ENCODE measurements at places on chromosomes 4 and X.

DNA sequence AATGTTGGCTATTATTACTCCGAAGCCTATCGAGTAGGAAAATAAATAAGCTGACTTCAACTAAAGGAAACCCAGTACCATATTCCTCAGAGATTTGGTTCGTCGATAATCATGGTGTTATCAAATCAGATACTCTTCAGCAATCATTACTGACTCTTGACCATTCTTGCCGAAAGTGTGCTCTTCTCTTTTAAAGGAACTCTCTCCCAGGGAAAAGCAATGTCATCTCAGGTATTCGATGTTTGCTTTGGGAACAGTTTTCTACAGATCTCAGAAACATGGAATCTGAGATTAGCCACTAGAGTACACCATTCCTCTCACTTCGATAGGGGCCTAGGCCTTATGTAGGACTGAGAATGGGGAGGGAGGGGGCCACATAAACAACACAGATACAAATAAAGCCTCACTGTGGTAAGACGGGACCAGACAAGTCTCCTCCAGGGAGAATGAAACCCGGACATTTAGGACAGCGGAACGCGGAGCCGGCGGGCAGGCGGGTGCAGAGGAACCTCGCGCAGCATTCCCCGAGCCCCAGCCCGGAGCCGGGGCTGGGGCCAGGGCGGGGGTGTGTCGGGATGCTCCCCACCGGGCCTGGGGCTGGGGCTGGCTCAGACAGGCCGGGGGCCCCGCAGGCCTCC, 581 bp downstream of the DNAJB14 start:
- DNase-seq = no peak

- no peak for DNase-seq
Observed at GRCh38 chr4:103692615-103693014, 27.2 kb downstream of the TACR3 start.

DNA sequence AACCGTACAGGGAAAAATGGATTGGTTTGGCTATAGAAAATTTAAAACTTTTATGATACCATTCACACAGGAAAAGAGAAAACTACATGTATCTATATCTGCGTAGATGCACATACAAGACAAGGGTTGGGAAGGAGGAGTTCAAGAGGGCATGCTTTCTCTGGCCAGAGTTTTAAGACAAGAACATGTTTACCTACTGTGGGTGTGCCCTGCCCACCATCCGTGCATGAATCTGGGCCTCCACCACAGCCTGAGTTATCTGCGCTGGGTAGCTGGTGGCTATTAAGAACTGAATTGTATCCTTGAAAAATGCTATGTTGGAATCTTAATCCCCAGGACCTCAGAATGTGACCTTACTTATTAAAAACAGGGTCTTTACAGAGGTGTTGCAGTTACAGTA, 151.6 kb downstream of the AASDH start:
- no peak for DNase-seq

DNA sequence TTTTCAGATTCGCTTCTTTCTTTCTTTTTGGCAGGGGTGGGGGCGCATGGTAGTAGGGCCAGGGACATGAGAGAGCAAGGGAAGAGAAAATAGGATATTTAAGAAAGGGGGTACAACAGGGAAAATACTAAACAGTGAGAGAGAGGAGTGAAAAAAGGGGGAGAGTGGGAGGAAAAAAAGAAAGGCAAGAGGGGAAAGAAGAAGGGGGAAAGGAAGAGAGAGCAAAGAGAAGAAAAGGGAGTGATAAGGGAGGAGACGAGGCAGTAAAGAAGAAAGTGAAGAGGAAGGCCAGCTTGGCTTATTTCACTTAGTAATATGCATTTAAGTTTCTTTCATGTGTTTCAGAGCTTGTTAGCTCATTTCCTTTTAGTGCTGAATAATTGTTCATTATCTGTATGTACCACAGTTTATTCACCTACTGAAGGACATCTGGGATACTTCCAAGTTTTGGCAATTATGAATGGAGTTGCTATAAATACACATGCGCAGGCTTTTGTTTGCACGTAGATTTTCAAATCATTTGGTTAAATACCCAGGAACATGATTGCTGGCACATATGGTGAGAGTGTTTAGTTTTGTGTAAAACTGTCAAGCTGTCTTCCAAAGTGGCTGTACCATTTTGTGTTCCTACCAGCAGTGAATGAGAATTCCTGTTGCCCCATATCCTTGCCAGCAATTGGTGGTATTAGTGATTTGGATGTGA, 37.3 kb downstream of the CASP6 start:
- DNase-seq = no peak

GRCh38 chr4:74794382-74795010, at the start of gene BTC:
Gene BTC, minus strand, starts transcription at chr4:74794523. Its CDS starts 198 bp downstream, at chr4:74794325.
- peak; percentile 19 for DNase-seq

DNA sequence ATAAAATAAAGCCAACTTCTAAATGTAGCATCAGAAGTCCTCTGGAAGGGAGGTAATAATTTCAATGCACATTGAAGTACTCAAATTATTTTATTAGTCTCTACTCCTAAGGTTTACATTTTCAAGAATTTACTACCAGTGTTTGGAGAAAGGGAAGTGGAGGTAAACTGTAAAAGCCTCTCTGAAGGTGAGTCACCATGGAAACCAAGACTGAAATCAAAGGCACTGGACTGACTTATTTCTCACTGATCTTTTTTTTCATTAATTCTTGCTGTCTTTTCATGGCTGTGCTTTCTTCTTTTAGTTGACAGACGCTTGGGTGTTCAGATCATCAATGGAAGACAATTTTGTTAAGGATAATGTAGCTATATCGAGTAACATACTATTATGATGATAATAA, 9.7 kb downstream of the SLC39A8 start:
- no peak for DNase-seq

DNA sequence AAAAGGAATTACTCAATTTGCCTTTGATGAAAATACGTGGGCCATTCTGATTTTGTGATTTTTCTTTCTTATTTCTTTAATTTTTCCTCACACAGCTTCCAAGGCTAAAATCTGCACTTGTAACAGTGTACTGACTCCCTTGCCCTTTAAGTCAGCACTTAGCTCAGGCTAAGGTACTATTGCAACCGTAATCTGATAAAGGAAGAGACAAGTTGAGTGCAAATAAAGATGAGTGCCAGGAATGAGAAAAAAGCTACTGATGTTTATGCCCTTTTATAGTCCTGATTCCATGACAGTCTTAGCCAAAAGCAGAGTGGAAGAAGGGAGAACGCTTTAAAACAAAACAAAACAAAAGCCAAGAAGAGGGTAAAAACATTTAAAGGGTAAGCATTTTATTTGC, 6.0 kb downstream of the DMD start:
- DNase-seq = no peak

DNA sequence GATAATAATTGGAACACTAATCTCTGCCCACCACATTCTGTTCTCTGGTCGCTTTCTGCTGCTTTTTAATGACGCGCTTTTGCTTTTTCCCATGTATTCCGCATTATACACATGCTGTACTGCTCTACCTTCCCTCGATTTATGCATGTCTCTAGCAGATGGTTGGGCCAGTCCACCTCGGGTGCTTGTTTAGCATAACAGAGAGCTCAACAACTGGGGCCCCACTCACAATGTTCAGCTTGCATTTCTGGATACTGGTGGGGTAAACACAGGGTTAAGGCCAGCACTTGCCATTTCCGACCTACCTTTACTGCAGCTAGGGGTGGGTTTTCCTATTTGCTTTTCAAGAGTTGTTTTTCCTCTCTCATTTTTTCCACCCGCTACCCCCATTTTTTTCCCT, 255.8 kb downstream of the SOX3 start:
- DNase-seq = no peak

DNA sequence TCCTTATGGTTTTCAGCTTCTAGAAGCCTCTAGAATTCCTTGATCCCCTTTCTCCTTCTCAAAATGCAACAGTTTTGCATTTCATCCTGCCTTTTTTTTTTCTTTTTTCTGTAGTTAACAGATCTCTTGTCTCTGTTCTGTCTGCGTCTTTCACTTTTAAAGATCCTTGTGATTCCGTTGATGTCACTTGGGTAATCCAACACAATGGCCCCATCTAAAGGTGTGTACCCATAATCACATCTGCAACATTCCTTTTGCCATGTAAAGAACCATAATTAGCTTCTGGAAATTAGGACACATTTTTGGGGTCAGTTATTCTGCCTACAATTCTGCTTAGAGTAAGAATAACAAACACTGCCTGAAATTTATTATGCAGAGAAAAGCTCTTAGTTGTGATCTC, 1180.9 kb upstream of the ADGRL3 start:
- no peak for DNase-seq
